ENCODE measurements at places on chromosomes 12 and 14. TPM values are rescaled to one million over a fixed set of nuclear protein-coding genes. Genes with fewer than 3 reads are reported as not detected.

FBLN5 gene
- 4.3 TPM for total RNA-seq

UBR7 gene
- 12.7 TPM for total RNA-seq

MAP3K12 gene
- 5.9 TPM for total RNA-seq

FGD4 gene
- total RNA-seq = 34.7 TPM

GPX2 gene
- total RNA-seq = not detected

SRRM4 gene
- total RNA-seq = not detected

OR4K5 gene
- total RNA-seq = not detected

CFAP251 gene
- total RNA-seq = 19.7 TPM

OR6C2 gene
- not detected for total RNA-seq

MPHOSPH9 gene
- total RNA-seq = 40.4 TPM

ULK1 gene
- 28.2 TPM for total RNA-seq

LMO3 gene
- total RNA-seq = not detected

HIGD1C gene
- not detected for total RNA-seq

SMIM41 gene
- total RNA-seq = not detected

CLEC4A gene
- total RNA-seq = 0.79 TPM

BDKRB1 gene
- 0.51 TPM for total RNA-seq

NUAK1 gene
- total RNA-seq = 2.6 TPM

KRT82 gene
- not detected for total RNA-seq

OR4L1 gene
- not detected for total RNA-seq

GPR137C gene
- total RNA-seq = 0.10 TPM

SLC25A21 gene
- total RNA-seq = 1.1 TPM

C3AR1 gene
- not detected for total RNA-seq

ETFBKMT gene
- 3.3 TPM for total RNA-seq

SYNDIG1L gene
- total RNA-seq = not detected

RTN1 gene
- 9.8 TPM for total RNA-seq

CNOT2 gene
- total RNA-seq = 88.3 TPM

CISTR gene
- not detected for total RNA-seq

DCAF4 gene
- 39.4 TPM for total RNA-seq

CLEC4E gene
- total RNA-seq = not detected

BCAT1 gene
- total RNA-seq = 0.12 TPM

RPL10L gene
- not detected for total RNA-seq

FGF23 gene
- not detected for total RNA-seq

SP7 gene
- total RNA-seq = not detected

CFAP54 gene
- total RNA-seq = 0.56 TPM

POTEG gene
- not detected for total RNA-seq

NCAPD2 gene
- 31.9 TPM for total RNA-seq

IL26 gene
- total RNA-seq = not detected

PRKCH gene
- 12.4 TPM for total RNA-seq

LMNTD1 gene
- not detected for total RNA-seq

P2RX2 gene
- not detected for total RNA-seq

OVCH1 gene
- total RNA-seq = 1.9 TPM

INSM2 gene
- total RNA-seq = 0.10 TPM

RPS6KA5 gene
- 2.2 TPM for total RNA-seq

GPR84 gene
- total RNA-seq = 0.17 TPM

PLCZ1 gene
- not detected for total RNA-seq

SLCO1A2 gene
- total RNA-seq = not detected

TBX5 gene
- not detected for total RNA-seq

KICS2 gene
- total RNA-seq = 9.5 TPM

SCN8A gene
- total RNA-seq = 2.1 TPM

MED13L gene
- total RNA-seq = 74.9 TPM

EML5 gene
- 0.54 TPM for total RNA-seq

SPX gene
- 203 TPM for total RNA-seq

RNASE7 gene
- 11.8 TPM for total RNA-seq

DBX2 gene
- not detected for total RNA-seq

RIMBP2 gene
- total RNA-seq = not detected

GPR135 gene
- total RNA-seq = 7.7 TPM

All from MCF 10A (cell line).